ENCODE measurements at places on chromosomes 7 and 10.

- DNase-seq = no peak
Measured at GRCh38 chr7:94374231-94374630, 20.5 kb upstream of the COL1A2 start.

GRCh38 chr10:44437840-44438511 is 53.1 kb upstream of the CXCL12 start:
- no peak for DNase-seq

GRCh38 chr10:122665946-122666345 is 33.7 kb downstream of the C10orf120 start:
- DNase-seq = no peak

DNA sequence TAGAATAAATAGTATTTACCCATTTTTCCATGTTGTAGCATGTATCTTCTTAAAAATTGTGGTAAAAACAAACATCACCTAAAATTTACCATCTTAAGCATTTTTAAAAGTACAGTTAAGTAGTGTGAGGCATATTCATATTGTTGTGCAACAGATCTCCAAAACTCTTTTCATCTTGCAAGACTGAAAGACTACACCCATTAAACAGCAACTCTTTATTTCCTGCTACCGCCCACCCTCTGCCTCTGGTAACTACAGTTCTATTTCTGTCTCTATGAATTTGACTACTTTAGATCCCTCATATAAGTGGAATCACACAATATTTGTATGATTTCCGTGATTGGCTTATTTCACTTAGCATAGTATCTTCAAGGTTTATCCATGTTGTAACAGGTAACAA is 40.0 kb upstream of the AGBL3 start:
- DNase-seq = no peak

DNA sequence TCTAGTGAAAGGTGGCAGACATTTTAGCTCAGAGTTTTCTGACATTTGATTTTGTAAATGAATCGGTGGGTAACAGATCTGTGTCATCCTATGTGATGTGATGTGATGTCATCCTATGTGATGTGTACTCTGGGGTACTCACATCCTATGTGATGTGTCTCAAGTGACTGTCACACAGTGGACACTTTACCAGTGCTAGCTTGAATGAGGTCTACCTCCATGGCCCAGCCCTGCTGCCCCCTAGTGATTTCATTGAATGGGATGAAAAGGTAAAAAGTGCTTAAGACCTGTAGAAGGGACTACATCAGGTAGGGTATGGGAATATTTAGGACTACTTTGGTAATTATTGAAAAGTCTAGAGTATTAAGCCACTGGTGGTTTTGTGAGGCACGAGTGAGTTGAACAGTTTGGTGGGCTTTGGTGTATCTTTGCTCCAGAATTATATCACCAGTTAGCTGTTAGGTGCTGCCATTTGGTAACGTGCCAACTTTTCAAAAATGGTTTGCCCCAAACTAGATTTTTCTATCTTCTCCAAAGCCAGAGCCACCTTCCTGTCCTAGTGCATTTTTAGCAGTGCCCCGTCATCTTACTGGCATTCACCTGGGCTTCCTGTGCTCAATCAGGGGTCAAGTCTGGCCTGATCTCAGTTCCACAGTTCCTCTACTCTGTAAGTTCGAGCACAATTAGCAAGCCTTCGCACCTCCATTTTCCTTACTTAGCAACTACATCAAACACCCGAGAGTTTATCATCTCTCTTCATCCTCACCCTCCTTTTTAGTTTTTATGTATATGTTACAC is 9.7 kb downstream of the EIF4H start:
- peak; percentile 47 for DNase-seq

- peak; percentile 36 for DNase-seq
Measured at GRCh38 chr7:953547-954327, 743 bp downstream of the ADAP1 start.

DNA sequence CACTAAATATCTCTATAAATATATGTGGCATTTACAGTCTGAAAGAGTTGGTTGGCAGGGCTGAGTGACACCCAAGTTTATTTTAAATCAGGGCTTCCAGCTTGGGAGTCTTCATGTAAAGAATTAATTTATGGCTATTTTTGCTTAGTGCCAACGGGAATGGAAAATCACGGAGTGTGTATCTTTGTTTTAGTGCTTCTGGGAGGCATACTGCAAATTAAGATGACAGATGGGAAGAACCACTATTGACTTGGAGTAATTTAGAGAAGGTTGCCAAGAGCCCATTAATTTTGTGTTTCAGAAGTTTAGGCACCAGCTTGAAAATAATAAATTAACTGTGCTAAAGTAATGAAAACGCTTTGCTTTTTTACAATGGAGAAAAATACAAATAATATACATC is 135.2 kb downstream of the GPR37 start:
- no peak for DNase-seq

DNA sequence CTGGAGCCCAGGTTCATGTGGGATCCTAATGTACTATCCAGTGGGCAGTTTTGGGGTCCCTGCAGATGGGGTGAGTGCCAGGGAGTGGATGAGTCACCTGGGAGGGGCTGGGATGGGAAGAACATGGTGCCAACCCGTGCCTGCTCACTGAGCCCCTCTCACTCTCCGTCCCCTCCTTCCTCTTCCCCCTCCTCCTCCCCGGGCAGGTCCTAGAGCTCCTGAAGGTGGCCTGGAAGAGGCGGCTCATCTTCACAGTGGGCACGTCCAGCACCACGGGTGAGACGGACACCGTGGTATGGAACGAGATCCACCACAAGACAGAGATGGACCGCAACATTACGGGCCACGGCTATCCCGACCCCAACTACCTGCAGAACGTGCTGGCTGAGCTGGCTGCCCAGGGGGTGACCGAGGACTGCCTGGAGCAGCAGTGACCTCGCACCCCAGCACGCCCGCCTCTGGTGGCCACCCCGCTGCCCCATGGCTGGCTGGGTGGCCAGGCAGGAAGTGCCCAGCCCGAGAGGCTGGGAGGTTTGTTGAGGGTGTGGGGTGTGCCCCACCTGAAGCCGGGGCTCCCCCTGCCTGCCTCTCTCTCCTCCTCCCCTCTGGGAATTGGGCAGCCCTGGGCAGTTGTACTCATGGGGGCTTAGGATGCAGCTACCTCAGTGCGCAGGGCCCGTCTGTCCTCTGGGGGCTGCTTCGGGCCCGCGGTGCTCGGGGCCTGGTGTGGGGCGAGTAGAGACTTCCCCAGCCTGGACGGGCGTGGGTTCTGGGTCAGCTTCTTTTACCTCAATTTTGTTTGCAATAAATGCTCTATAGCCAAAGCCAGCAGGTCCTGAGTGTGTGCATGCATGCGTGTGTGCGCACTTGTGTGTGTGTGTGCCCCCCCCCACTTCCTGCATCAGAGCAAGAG is 4.9 kb upstream of the UPK3B start:
- DNase-seq = no peak

DNA sequence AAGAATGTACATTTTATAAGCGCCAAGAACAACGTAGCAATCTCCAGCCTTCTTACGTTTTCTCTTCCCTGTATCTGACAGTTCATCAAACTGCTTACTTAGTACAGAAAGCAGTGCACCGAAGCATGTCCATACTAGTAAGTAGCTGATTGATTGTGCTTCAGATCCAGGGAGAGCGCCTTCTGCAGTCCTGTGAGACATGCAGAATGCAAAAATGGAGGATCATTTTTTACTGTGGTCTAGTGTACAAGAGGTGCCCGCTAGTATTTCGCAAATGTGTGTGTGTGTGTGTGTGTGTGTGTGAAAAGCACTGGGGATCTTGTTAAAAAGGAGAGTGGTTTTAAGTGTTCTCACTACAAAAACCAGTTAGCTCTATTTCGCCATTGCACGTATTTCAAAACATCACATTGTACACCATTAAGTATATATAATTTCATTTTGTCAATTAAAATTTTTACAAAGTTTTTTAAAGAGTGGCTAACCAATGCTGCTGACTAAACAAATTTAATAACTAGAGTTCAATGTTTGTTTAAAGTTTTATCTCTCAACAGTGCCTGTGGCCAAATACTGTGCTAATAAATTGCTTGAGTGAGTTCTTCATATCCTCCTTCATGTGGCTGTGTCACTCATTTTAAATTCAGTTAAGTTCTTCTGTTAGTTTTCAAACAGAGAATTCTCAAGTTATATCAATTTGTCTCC is 99.6 kb downstream of the ZMYND11 start:
- no peak for DNase-seq

GRCh38 chr7:70788276-70788675 is 343.7 kb upstream of the GALNT17 start:
- DNase-seq = peak; percentile 68

- DNase-seq = no peak
Measured at GRCh38 chr10:79377557-79378382, 30.5 kb downstream of the PPIF start.

DNA sequence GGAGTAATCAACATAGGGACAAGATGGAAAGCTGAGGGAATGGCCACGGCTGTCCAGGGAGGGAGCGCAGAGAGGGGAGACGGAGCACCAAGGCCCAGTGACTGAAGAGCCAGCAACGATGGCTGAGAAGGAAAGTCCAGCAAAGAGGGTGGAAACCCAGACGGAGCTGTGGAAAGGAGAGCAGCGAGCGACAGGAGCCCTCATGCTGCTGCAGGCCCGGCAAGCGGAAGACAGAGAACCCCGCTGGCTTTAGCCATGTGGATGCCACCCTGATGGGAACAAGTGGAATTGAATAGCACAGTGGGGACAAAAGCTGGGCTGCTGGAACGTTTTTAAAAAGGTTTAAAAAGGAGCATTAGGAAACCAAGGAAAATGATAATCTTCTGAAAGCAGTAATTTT is 82.9 kb upstream of the DDC start:
- DNase-seq = no peak

DNA sequence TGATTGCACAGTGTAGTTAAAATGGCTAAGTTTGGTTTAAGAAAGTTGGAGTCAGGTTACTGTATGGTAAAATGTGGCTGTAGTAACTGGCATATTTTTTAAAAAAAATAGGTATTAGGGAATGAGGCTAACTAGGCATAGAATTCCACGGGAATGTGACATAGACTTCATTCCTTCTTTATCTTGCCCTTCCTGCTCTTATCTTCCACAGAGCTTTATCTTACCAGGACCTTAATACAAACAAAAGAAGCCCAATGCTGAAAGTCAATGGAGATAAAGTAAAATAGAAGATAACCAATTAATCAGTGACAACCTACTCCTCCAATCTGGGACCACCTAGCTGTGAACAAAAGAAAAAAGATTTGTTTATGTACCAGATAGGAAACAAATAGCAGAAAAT is 58.1 kb downstream of the TET1 start:
- no peak for DNase-seq

- no peak for DNase-seq
Measured at GRCh38 chr10:122663516-122664130, 36.0 kb downstream of the C10orf120 start.

- no peak for DNase-seq
Measured at GRCh38 chr7:20012100-20012499, 205.1 kb downstream of the MACC1 start.

GRCh38 chr10:127157506-127158200 is 38.7 kb downstream of the INSYN2A start:
- DNase-seq = no peak

- no peak for DNase-seq
Measured at GRCh38 chr7:44398953-44399574, 73.7 kb upstream of the CAMK2B start.

- no peak for DNase-seq
Measured at GRCh38 chr10:132110111-132110521, 44.4 kb downstream of the JAKMIP3 start.

GRCh38 chr10:13820119-13820963 is 233.6 kb downstream of the PRPF18 start:
- no peak for DNase-seq

GRCh38 chr7:112414855-112415490 is 35.3 kb upstream of the IFRD1 start:
- DNase-seq = peak; percentile 31

DNA sequence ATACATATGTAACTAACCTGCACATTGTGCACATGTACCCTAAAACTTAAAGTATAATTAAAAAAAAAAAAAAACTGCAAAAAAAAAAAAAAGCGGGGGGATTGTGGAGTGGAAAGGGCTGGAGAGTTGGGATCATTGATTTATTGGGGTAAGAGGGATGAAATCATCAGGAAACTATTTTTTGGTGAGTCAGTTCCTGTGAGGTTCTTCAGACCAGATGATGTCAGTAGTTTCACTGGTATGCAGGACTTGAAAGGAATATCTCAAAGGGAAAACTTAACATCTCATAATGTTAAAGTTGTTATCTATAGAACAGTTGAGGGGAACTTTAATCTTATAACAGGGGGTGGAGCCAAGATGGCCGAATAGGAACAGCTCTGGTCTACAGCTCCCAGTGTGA is 32.6 kb upstream of the TECTB start:
- no peak for DNase-seq

DNA sequence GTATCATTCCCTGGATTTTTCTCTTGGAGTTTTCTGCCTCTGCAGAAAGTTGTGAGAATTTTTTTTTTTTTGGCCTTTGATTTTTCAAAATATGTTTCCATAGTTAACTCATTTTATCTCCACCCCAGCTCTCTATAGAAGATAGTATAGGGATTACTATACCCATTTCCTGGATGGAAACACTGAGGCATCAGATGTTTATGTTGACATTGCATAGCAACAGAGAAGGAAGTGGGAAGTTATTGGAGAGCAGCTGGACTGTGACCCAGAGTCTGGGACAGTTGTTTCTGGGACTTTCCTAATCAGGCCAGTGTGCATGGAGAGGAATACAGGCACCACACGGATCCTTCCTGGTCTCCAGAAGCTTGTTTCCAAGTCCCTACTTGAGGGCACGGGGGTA is 158.0 kb downstream of the CDH23 start:
- no peak for DNase-seq

- DNase-seq = no peak
Measured at GRCh38 chr7:1358376-1359050, 100.8 kb downstream of the MICALL2 start.

DNA sequence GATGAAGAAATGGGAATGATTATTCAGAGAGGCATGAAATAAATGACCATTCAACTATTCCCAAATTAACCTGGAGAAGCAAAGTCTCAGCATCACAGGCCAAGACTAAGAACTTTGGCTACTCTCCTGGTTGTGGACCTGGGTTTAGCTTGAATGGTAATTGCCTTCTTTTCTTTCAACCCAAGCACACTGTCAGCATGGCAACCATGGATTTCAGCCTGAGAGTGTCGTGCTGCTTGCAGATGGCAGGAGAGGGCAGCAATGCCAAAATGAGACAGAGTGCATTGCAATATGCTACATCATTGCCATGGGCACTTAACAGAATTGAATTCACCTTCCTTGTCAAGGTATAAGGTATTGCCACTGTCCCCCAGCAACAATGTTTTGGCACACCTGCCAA is 767.2 kb downstream of the REEP3 start:
- DNase-seq = no peak

GRCh38 chr10:17229967-17230682 is 2.1 kb downstream of the VIM start:
- DNase-seq = peak; percentile 92

GRCh38 chr7:51354897-51355296 is 38.3 kb upstream of the COBL start:
- DNase-seq = no peak

- DNase-seq = peak; percentile 93
Measured at GRCh38 chr10:133308421-133309099, at the start of the genes TUBGCP2 and ZNF511. Gene TUBGCP2 (minus strand): TSS chr10:133308872. CDS start chr10:133302941, 5,931 bp downstream. Gene ZNF511 (plus strand): TSS chr10:133308914. CDS start chr10:133308944, 30 bp downstream.

GRCh38 chr10:49141541-49142332 is 7.9 kb upstream of the FAM170B start:
- no peak for DNase-seq

GRCh38 chr7:54992871-54993475 is 25.8 kb upstream of the EGFR start:
- DNase-seq = no peak

- no peak for DNase-seq
Measured at GRCh38 chr7:45968312-45968711, 47.2 kb upstream of the IGFBP3 start.

GRCh38 chr7:128909625-128910568 is 612 bp downstream of the KCP start:
- no peak for DNase-seq

Data from CD4-positive, alpha-beta T cell treated with Interleukin-10 for 1 hour (primary cell).